ENCODE measurements at places on chromosomes 12 and 14. TPM values are rescaled to one million over a fixed set of nuclear protein-coding genes. Genes with fewer than 3 reads are reported as not detected.

SPIC gene
- not detected for total RNA-seq

KLHL33 gene
- total RNA-seq: not detected

SERPINA3 gene
- total RNA-seq: not detected

ALDH6A1 gene
- 7.3 TPM for total RNA-seq

TAS2R43 gene
- 1.8 TPM for total RNA-seq
